ENCODE measurements at places on chromosomes 3 and 15.

- no peak for ATAC-seq
Measured at GRCh38 chr3:17911986-17912760, 169.7 kb upstream of the TBC1D5 start.

- ATAC-seq = no peak
Measured at GRCh38 chr15:49423901-49424550, 984 bp downstream of the FGF7 start.

- peak; percentile 85 for ATAC-seq
Measured at GRCh38 chr15:69719527-69720240, 267.1 kb downstream of the RPLP1 start.

DNA sequence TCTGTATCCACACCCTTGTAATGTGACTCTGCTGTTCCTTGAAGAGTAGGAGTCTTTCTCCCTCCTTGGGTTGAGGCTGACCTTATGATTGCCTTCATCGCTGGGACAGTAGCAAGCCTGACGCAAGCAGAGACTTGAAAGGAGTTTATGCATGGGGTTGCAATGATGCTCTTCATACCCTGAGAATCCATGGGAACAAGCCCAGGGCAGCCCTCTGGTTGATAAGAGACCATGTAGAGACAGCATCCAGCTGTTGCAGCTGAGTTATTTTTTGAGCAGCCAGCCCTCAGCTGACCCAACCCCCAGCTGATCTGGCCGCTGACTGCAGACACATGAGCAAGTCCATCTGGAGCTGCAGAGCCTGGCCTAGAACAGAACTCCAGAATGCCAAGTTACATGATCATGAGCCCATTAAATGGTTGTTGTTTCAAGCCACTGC, 60.6 kb upstream of the ARNT2 start:
- no peak for ATAC-seq

DNA sequence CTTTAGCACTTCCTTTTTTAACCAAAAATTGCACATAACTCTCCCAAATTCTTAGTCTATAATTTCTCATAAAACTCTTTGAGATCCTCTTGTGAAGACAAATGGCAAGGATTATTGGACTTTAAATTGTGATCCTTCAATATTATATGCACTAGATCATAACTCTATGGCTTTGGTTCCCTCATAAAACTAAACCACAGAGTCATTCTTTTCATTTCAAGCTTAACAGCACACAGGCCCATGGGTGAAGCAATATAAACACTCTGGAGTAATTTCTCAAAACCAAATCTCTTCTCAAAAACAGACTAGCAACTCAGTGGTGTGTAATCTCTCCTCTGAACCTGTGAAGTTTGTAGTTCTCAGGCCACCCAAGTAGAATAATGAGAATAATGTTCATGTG, 171.0 kb upstream of the NECTIN3 start:
- no peak for ATAC-seq

- ATAC-seq = no peak
Measured at GRCh38 chr15:93613386-93613785, 524.4 kb upstream of the RGMA start.

GRCh38 chr3:106699122-106699521, 678.1 kb upstream of the CCDC54 start:
- no peak for ATAC-seq

DNA sequence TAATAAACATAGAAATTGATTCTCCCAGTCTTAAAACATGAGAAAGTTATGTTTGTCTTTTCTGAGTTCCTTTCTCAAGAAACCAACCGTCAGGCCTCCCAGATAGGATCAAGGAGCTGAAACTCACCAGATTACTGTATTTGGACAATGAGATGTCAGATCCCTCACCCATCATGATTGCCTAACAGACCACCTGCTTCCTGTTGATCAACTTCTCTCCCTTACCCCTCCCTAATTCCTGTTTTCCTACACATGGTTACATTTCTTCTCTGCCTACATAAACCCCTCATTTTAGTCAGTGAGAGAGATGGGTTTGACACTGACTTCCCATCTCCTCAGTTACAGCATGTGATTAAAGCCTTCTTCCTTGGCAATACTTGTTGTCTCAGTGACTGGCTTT, 917.5 kb downstream of the FHIT start:
- no peak for ATAC-seq

DNA sequence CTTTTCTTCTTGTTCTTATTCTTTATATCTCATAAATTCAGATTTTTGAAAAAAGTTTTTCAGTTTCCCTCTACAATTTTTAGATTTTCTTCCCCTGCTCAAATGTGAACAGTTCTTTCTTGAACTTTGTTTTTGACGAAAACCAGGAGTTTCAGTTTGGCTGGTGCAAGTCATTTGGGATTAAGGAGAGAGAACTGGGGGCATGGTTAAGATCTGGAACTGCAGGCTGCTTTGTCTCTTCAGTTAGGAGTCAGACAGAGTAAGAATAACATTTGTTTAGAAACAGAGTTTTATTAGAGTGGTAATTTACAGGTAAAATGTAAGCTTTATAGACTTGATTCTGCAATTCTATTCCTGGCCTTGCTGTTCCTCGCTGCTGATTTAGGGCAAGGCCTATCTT, 310.5 kb upstream of the C2CD4B start:
- no peak for ATAC-seq

GRCh38 chr3:147866561-147866960, 457.4 kb downstream of the ZIC1 start:
- no peak for ATAC-seq

DNA sequence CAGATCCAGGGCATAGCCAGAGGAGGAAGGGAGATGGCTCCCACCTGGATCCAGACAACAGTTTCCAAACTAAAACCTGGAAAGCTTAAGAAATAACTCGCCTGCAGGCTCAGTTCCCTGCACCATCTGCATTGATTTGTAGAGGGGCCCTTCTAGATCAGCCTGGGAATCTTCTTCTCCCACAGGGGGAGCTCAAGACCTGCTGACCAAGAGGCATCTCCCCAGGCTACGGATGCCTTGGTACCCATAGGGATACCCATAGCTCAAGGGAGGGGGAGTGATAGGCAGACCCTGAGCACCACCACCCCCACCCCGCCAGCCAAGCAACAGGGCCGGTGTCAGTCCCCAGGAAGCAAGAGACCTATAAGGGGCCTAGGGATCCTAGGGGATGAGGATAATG, 28.0 kb upstream of the DCLK3 start:
- ATAC-seq = no peak

DNA sequence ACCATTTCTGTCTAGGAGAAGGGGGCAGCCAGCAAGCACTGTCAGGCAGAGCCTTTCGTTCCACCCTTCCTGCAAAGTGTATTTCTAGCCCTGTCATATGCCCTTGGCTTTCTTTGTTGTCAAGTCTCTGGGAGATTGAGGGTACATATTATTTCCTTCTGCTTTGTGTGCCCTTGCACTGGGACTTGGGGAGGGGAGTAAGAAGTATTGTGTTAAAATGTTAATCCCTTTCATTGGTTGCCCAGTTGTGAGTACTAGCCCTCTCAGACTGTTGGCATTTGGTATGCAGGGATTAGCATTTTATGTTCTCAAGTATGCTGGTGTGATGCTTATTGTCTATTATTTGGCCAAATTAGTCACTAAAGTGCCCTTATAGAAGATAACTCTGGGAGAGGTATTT, 63.9 kb downstream of the RBM6 start:
- no peak for ATAC-seq

GRCh38 chr3:179100652-179101051, 29.0 kb upstream of the ZMAT3 start:
- ATAC-seq = no peak

- ATAC-seq = no peak
Measured at GRCh38 chr3:182818296-182818978, 25.1 kb downstream of the ATP11B start.

DNA sequence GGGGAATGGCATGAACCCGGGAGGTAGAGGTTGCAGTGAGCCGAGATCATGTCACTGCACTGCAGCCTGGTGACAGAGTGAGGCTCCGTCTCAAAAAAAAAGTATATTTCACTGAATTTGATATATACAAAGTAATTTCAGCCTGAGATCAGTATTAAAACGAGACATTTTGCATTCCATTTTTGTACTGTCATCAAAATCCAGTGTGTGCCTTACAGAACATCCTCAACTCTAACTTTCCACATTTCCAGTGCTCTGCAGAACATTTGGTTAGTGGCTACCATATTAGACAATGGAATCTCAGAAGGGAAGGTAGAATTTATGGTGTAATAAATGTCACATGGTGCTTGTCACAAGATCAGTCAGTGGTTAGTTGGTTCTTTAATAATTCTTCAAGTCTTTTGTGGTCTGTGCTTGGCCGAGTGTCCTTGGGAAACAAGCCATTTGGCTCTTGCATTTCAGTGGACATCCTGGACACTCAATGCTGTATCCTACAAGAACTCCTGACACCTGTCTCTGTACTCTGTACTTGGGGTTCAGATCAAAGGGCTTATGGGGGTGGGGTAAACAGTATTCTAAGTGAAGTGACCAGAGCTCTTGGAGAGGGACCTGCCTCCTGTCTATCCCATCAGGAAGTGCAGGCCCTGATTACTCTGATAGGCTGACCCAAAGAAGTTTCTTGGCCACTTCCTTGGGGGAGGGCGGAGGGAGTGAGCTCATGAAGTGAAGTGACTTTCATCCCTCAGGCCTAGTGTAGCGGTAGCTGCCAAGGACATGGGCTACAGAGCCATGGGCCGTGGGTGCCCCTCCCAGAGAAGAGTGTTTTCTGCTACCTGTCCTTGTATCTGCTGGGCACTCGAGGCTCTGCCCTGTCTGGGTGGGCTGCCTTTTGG, 3.7 kb downstream of the ACVR2B start:
- ATAC-seq = no peak
